ENCODE measurements at places on chromosomes 1 and 21.

GRCh38 chr1:228292609-228292911 is 84.7 kb downstream of the OBSCN start:
- DNase-seq = no peak

- DNase-seq = no peak
These were observed 28.6 kb upstream of the PARP1 start for GRCh38 chr1:226436472-226436854.

- DNase-seq = no peak
These were observed 181.0 kb upstream of the FGGY start for GRCh38 chr1:59115865-59116264.

DNA sequence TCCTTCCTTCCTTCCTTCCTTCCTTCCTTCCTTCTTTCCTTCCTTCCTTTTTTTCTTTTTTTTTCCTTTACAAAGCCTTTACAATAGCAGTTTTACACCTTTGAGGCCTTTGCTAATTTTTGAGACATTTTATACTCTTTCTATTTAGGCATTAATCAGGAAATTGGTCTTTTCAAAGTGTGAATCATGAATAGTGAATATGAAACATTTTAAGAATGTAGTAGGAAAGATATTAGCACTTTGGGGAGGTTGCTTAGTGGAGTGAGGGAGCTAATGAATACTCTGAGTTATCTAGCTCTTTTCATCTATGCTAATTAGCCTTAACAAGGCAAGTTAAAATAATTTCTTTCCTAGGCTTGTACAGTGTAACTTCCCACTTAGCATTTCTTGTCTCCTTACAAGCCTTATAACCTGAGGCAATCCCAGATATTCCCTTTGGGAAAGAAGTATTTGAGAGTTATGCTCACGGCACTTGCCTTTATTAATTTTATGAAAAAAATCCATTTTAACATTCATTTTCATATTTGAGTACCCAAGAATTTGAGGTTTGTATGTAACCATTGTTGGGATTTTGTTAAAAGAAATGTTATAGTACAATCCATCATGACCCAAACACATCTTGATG is 122.6 kb downstream of the NTNG1 start:
- DNase-seq = no peak

GRCh38 chr1:172138634-172139033 is 281.9 kb upstream of the C1orf105 start:
- DNase-seq = no peak

DNA sequence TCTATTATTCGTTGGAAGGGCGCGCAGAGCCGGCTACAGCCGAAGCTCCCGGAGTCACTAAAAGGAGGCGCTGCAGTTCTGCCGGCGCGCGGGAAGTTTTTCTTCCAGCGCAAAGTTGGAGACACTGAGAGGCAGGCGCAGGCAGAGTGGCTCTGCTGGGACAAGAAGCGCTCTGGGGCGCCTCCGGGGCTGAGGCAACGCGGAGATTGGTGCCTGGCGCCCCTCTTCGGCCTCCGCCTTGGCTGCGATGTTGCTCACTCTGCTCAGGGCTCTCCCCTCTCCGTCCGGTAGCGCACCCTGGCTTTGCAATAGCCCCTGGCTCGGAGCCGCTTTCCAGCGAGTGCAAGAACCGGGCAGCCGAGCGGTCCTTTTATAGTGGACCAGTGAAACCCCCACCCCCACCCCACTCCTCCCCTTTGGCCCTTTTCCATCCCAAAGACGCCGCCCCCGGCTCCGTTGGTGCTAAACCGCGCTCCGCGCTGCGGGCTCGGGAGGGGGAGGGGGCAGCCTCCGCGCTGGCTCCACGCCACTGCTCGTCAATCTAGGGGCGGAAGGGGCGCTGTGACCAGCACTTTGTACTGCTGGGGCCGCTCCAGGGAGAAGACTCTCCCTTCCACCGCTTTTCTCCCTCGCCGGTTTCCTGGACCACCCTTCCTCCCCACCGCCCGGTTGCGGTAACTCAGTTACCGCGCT is at the start of gene ADAMTS1:
TSS of gene ADAMTS1 (minus strand) at position 344 of the 693 bp plus-strand sequence. CDS start 455 bp downstream, outside the sequence.
- DNase-seq = no peak

DNA sequence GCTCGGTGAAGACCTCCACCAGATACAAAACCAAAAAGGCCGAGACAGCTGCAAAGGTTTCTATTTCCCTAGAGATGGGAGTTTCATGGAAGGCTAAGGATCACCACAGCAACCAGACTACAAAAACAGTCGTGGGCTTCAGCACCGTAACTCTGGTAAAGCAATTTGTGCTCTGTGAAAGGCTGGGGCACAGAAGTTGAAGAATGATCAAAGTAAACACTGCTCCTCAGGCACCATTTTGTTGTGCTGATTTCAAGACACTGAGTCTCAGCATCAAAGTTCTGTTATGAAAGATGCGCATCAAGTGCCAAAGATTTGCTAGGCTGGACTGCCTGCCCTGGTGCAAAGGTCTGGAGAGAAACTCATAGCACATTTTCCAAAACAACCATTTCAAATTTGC is 116.2 kb downstream of the TGFBR3 start:
- no peak for DNase-seq

DNA sequence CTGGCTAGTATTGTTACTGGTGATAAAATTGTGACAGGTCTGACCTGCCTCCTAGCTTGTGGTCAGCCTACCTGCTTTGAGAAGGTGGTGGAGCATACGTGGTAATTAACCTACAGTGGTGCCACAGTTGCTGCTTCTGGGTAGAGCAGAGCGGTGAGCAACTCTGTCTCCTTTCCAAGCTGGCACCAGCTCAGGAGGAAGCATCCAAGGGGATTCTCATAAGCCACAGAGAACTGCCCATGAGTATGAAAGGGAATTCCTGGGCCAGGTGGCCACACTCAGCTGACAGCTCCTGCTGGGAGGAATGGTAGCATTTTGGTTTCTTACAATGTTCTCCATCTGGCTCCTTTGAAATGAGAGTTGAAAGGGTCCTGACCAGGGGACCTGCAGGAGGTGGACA is 39.4 kb downstream of the ATP2B4 start:
- DNase-seq = no peak

DNA sequence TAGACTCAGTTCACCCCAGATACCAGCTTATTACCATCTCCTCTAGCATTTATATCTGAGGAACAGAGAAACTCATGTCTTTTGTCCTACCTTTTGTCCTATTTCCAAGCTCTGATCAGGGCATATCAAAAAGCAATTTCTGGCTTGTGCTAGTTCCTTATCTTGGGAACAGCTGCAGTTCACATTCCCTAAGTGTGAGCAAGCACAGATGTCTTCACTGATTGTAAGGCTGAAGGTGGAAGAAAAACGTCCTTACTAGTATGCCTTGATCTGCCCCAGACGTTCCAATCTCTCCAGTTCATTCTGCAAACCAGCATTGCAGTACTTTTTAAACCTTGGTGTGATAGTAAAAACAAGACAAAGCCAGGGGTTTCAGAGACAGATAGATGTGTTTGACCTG is 139.8 kb downstream of the NCAM2 start:
- DNase-seq = no peak

- no peak for DNase-seq
These were observed 195.4 kb upstream of the IVNS1ABP start for GRCh38 chr1:185512442-185512841.

DNA sequence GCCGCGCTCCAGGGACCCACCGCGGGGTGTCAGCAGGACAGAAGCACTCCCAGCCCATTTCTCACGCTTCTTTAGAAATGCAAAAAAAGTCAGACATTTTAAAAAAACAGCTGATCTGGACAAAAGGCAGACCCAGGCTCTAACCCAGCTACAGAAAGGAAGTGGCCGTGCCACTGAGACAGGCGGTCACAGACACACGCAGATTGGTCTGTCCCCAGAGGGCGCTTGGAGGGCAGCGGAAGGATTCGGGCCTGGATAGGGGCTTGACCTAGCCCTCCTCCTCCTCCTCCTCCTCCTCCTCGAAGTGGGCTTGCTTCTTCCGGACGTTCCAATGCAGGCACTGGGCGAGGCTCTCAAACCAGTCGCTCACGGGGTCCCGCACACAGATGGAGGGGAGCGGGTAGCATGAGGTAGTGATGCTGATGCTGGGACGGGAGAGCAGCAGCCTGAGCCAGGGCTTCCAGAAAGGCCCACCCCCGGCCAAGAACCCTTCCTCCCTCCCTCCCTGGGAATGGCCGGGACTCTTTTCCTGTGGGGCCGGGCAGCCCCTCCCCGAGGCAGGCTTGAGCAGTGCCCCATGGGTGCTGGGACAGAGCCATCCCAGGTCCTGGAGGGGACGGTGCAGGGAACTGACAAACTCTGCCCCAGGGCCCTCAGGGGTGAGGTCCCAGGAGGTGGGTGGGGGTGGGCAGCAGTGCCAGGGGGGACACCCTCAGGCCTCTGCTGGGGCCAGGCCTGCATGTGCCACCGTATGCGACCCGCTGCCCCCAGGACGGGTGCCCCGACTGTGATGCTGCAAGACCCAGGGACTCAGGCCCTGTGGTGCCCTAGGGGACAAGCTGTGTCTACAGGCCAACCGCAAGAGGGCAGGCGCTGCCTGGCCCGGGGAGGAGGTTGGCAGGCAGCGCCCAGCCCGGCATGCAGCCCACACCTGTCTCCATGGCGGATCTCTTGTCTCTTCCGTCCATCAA is 25.3 kb downstream of the NADK start:
- no peak for DNase-seq

GRCh38 chr1:58983633-58984245 is 199.9 kb upstream of the JUN start:
- no peak for DNase-seq

- DNase-seq = no peak
These were observed 208.2 kb upstream of the TMEM51 start for GRCh38 chr1:14945132-14946010.

DNA sequence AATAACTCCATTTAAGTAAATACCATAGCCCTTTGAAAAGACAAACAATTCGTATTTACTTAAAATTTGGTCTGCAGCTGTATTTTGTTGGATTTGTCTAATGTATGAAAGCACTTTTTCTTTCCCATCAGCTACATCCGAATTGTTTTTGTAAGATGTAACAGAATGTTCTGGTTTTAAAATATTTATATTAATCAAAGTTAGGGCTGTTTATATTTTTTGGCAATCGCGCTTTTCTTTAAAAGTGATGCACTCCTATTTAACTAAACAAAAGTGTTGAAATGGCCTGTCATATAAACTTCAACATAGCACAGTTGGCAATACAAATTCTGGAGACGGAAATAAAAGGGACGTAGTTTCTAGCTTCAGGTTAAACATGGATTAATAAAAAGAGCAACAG is 216.3 kb upstream of the ADGRL2 start:
- DNase-seq = no peak

DNA sequence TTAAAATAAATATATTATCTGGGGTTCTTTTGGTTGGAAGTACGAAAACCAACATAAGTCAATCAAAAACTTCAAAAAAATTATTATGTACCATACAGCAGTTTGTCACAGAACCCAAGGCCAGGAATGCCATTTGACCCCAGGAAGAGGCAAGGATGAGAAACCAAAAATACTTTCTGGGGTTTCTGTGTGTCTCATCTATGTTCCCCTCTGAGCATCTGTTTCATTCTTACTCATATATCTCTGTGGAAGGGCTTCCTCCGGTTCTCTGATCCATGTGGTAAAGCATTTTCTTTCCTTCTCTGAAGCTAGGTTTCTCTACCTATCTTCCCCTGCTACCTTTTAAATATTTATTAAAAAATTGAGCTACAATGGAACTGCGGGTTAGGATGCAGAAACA is 9.8 kb upstream of the FCRL1 start:
- DNase-seq = no peak

DNA sequence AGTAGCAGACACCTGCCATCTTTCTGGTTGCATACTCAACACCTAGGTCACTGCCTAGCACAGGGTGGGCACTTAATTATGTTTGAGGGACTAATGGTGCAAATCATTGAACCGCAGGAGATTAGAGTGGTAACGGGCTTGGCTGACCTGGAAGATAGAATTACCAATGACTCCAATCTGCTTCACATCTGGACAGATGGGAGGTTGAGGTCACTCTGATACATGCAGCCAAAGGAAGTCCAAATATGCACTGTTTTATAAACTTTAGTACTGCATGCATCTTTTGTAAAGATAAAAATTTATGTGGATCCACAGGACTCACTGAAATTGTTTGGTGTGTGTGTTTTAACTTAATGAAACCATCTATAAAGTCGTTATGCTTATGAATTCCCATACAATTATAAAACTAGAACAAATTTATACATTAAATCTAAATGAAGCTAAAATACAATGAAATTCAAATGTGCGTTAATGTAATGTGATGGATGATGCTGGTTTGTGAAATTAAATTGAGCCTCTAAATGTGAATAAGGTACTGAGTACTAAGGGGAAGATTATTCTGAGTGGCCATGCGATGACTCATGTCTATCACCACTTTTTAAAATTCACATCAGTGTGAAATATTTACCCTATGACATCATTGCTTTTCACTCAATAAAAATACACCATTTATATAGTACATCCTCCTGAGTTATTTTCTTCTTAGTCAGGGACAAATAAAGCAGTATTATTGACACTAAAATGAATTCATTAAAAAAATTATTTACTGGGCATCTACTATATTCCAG is 224.7 kb upstream of the FAM78B start:
- no peak for DNase-seq

GRCh38 chr21:38883142-38883541 is 77.4 kb downstream of the ETS2 start:
- DNase-seq = no peak

GRCh38 chr1:243475966-243476365 is 220.1 kb downstream of the SDCCAG8 start:
- no peak for DNase-seq

GRCh38 chr1:94542088-94542870 is 720 bp upstream of the F3 start:
- no peak for DNase-seq

DNA sequence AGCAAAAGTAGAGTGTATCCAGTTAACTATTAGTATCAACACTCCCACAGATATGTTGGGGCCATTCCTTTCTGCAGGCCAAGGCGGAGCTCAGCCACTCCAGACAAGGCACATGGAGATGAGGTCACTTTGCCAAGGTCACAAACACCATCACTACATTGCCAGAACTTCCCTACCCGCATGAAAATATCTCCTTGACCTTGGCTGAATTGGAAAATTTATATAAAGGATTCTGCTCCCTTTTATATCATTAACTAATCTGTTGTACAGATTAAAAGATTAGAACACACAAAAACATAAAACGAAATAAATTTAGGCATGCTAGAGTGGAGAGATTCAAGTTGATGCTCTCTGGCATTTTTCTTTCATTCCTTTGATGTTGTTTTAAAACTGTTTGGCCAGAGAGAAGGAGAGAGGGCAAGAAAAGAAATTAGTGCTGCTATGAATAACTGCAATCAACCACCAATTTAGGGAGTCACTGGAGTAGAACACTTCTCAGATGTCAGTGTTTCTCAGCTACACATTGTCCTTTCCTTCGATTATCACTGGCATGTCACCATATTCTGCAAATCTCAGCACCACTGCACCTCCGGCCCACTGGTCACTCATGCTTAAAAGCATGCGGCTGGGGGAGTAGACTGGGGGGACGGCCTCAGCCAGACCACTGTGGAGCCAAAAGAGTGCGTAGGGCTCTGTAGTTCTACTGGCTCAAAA is 78.7 kb upstream of the ATP1B1 start:
- no peak for DNase-seq

Data from CD4-positive, alpha-beta T cell treated with Interleukin-6 at 100 ng/mL for 8 hours (primary cell).